ENCODE measurements at places on chromosomes 5 and 9.

DNA sequence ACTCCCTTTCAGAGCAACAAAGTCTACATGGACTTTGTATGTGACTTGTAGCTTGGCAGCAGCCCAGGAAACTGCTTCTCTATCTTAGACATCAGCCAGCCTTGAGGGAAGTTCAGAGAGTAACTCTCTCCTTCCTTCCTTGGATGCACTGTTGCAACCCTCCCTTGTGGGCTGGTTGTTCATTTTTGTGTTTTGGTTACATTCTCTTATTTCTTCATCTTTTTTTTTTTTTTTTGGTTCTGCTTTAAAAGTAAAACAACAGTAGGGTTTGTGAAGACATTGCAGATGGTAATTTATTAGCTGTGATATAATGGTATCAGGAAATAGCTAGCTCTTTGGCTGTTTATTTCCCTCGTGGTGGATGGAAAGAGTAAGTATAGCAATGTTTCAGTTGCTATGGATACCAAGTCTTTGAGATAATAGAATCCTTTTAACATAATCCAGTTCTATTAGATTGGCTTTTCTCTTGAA, 97.9 kb upstream of the MAMDC2 start:
- no peak for DNase-seq

DNA sequence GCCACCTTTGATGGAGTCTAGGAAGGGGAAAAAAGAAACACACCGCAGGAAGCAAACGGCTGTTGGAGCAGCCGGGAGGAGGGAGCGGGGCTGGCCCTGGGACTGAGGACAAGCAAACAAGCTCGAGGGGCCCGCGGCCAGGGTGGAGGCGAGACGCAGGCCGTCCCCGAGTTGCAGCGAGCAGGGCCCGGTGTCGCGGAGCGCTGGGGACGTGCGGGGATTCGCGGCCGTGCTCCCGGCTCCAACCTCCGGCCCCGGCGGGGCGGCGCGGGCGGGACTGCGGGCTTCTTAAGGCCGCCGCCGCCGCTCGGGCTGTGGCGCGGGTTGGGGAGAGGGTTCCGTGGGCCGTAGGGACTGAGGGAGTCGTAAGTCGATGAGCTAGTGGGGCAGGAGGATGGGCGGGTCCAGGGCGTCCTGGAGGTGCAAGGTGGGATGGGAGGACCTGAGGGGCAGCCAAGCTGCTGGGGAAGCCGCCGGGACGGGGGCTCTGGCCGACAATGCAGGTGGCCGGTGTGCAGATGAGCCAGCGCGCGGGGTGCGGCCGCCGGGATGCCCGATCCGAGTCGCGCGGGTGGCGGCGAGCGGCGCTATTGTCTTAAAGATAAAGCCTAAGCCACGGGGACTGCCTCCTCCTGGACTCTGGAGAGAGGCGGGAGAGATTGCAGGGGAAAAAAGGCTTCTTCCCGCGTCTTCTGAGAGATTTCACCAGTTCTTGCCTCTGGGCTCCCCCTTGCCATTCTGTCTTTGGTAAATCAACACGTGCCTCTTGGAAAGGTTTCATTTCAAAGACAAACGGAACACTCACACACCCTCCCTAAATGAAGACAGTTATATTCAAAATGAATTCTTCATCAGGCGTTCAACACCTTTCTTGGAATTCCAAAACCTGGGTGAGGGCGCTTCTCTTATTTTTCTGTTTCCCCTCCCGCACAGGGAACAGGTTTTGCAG, 1.6 kb upstream of the HAPLN1 start:
- DNase-seq: no peak

DNA sequence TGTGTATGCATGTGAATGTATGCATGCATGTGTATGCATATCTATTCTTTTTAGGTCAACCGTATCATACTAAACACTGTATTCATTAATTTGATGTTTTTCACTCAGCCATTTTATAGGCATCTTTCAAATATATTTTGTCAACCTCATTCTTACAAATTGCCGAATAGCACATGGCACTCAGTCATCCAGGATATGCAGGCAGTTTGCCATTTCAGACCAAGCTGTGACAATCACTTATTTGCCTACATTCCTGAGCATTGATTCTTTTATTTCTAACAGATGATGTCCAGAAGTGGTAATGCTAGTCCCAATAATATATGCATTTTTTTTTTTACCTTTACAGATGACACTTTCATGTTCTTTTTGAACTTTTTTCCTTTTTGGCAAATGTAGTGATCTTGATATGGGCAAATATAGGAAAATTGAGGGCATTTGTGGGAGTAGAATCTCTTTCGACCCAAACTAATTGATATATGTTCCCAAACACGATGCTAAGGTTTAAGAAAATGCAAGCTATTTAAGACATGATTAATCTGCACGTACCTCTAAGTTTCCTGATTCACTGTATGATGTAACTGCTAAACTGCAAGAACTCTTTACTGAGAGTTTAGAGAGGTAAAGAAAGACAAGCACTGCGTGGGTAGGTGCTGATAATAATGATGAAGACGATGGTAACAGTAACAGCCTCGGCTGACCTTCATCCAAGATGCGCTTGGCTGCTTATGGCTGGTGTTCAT, 153.9 kb upstream of the DAP start:
- DNase-seq: no peak

GRCh38 chr9:69801989-69802388, 18.6 kb upstream of the CFAP95 start:
- DNase-seq: no peak

DNA sequence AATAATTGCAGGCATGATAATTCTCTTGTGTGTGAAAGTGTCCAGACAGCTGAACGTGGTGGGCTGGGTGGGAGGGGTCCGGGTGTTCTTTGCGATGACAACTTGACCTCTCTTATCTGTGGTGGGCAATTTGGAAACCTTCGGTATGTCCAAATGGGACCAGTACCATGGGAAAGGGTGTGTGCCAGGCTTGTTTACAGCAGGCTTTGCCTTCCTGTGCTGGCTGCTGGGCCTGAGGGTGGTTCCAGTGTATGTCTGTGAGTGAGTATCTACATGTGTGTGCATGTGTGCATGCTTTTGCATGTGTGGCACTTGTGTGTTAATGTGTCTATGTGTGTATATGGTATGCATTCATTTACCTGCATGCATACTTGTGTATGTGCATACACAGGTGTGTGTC, 166.4 kb downstream of the GADD45G start:
- no peak for DNase-seq

GRCh38 chr9:91119679-91120078, 242.0 kb downstream of the AUH start:
- no peak for DNase-seq

DNA sequence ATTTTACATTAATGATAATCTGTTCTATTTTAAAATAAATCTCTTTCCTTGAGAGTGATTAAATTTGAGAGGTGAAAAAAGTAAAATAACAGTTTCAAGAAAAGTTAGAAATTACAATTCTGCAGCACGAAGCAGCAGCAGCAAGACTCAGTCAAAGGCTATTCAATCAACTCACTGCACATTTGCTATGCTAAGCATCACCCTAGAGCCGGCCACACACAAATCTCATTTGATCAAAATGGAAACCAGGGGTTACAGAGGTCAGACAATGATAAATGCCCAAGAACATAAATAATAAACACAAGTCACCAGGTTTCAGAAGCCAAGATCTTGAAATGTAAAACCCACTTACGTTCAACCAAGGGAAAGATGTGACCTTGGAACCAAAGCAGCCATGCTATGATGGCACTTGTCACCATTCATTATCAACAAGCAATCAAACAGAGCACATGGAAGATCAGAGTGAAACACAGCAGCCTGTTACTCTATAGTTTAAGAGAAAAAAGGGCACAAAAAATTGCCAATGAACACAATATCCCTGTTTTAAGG, 136.0 kb downstream of the EPB41L4A start:
- no peak for DNase-seq

DNA sequence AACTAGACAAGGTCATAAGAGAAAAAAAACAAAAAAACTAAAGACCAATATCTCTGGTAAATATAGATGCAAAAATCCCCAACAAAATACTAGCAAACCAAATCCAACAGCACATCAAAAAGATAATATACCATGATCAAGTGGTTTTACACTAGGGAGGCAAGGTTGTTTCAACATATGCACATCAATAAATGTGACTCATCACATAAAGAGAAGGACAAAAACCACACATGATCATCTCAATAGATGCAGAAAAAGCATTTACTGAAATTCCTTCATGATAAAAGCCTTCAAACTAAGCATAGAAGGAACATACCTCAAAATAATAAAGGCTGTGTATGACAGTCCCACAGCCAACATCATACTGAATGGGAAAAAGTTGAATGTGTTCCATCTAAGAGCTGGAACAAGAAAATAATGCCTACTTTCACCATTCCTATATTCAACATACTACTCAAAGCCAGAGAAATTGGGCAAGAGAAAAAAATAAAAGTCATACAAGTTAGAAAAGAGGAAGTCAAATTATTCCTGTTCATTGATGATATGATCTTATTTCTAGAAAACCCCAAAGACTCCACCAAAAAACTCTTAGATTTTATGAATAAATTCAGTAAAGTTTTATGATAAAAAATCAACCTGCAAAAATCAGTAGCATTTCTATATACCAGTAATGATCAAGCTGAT, 72.2 kb upstream of the FAM169A start:
- no peak for DNase-seq

GRCh38 chr5:151463137-151464029, 16.0 kb downstream of the SLC36A1 start:
- DNase-seq: no peak

- no peak for DNase-seq
Measured at GRCh38 chr9:98235126-98235525, 20.3 kb downstream of the TBC1D2 start.

DNA sequence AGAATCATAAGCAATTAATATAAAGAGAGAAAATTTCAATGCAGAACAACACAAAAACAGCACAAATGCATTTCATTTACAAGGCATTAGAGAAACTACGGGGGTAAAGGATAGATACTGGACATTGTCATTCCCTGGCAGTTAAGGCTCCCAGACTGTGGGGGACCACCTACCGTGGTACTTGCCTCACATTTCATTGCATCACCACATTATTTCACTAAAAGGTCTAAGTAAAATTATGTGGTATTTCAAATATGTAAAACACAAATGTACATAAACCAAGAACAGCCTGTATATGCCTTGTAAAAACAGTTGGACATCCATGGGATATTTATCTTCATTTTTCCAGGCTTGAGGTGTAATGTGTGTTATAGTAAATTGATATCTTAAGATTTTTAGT, 571.2 kb upstream of the ZNF462 start:
- no peak for DNase-seq

GRCh38 chr5:169648725-169649310, 11.7 kb downstream of the DOCK2 start:
- DNase-seq: no peak

DNA sequence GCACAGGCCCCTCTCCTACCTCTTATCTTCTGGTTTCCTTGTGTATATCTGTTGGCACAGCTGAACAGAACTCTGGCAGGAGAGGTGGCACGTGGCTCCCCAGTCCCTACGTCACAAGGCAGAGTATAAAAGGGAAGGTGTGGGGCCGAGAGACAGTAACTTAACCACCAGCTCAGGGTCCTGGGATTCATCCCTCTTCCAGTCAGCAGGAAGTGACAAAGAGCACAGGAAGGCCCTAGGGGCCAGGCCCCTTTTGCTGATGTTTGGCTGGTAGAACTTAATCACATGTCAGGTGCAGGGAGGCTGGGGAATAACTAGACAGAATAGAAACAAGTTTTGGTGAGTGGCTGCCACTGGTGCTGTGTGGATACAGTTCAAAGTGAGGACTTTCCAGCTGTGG, 4.5 kb upstream of the ICE1 start:
- no peak for DNase-seq
